CD4-positive, alpha-beta T cell treated with Interleukin-6 for 4 hours (primary cell): ENCODE measurements at places on chromosomes 6 and 20.

GRCh38 chr6:52143551-52143950 lies 42.6 kb upstream of the IL17A start:
- no peak for DNase-seq

- DNase-seq: no peak
Observed at GRCh38 chr6:32045811-32046449, 7.7 kb downstream of the CYP21A2 start.

DNA sequence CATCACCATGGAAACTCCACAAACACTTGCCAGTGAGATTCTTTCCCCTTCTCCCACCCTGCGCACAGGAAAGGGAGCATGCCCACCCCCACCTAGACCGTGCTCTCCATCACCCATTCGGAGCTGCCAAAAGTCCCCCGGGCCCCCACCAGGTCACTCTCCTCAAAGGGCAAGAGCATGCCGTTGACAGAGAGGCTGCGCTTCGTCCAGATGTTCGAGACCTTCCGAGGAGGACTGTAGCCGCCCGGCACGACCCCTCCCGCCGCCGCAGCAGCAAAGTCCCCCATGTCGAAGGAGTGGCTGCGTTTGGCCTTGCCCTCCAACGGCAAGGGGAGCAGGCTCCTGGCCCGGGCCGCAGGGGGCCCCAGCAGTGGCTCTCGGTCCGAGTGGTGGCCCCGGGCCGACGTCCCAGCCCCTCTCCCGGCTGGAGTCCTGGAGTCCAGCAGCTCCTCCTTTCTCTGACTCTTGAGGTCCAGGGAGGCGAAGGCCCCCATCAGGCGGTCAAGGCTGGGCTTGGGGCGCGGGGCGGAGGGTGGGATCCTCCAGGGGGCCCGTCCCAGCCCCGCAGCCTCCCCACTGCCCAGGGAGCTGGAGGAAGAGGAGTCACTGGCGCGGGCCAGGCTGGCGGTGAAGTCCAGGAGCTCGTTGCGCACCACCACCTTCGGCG lies 195.2 kb downstream of the LRFN2 start:
- DNase-seq: no peak

GRCh38 chr6:170279977-170280688 lies 10.7 kb downstream of the DLL1 start:
- DNase-seq: peak; percentile 75

DNA sequence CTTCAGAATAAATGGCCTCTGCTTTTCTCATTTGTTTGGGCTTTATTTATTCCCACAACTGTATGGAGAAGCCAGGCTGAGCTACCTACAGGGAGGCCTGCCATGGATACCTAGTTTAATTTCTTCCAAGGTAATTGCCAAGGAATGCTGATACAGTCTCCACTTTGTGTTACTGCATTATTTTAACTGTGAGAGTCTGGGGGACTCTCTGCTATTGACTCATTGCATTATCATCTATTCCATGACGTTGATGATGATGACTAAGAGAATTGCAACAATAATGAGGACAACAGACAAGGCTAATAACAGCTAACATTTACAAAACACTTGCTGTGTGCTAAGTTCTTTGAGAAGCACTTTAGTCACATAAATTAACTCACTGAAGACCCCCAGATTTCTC lies 88.3 kb upstream of the COL21A1 start:
- no peak for DNase-seq

DNA sequence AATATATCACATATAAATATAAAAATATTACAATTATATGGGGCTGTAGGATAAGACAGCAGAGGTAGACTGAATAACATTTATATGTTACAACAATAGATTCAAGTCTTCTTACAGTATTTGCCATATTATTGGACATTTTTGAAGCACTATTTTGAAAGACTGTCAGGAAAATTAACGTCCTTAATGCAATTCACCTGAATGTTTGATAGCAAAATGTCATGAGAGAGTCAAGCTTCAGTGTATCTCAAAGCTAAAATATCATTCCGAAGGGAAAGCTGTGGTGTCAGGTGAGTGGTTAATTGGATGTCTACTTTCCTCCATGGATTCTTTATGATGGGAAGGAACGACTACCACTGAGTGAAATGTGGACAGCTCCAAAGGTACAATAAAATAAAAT lies 1004.0 kb downstream of the HACE1 start:
- DNase-seq: no peak

GRCh38 chr20:51159303-51159702 lies 136.4 kb upstream of the KCNG1 start:
- DNase-seq: no peak

GRCh38 chr6:19142275-19142674 lies 694.9 kb upstream of the ID4 start:
- DNase-seq: no peak

GRCh38 chr6:53484476-53485280 lies 60.2 kb downstream of the GCLC start:
- peak; percentile 80 for DNase-seq
